ENCODE measurements at places on chromosomes 5 and 9.

DNA sequence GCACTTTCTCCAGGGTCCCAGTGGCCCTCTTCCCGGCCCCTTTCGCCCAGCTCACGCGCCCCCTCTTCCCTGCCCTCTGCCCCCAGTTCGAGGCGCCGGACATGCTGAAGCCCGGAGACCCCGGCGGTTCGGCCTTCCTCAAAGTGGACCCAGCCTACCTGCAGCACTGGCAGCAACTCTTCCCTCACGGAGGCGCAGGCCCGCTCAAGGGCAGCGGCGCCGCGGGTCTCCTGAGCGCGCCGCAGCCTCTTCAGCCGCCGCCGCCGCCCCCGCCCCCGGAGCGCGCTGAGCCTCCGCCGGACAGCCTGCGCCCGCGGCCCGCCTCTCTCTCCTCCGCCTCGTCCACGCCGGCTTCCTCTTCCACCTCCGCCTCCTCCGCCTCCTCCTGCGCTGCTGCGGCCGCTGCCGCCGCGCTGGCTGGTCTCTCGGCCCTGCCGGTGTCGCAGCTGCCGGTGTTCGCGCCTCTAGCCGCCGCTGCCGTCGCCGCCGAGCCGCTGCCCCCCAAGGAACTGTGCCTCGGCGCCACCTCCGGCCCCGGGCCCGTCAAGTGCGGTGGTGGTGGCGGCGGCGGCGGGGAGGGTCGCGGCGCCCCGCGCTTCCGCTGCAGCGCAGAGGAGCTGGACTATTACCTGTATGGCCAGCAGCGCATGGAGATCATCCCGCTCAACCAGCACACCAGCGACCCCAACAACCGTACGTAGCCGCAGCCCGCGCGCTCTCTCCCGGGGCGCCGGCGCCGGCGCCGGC, 1.0 kb downstream of the PRDM6 start:
- no peak for DNase-seq

DNA sequence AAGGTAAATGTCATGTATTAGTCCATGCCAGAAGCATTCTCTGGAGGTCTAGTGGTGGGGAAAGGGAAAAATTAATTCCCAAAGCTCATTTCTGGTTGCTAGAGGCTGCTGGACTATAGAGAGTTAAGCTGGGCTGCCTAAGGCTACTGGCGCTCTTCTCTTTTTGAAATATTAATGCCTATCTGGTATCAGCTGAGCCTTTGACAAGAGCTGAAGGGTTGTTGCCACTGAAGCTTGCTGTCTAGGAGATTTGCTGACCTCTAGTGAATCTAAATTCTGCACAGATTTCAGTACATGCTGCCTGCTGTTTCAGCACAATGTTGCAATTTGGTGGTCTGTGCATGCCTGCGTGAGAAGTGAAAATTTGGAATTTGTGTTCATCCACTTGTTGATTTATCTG, 29.1 kb upstream of the PLCXD3 start:
- no peak for DNase-seq

- no peak for DNase-seq
Observed at GRCh38 chr5:111398013-111398412, 114.3 kb downstream of the STARD4 start.

DNA sequence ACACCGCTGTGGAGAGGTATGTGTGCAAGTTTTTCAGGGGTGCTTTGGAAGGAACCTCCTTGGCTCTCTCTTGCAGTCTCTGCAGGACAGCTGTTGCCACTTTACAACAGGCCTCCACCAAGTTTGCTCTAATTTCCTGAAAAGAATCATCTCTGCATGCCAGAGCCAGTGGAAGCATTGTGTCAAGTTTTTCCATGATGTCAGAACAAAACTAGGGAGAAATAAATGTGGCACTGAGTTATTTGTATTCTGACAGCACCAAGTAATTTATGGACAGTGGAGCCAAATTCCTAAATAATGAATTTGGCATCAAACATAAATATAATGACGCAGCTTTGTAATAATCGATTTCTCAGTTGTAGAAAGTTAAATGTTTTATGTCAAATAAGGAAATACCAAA, 146.9 kb downstream of the KIAA0825 start:
- no peak for DNase-seq

DNA sequence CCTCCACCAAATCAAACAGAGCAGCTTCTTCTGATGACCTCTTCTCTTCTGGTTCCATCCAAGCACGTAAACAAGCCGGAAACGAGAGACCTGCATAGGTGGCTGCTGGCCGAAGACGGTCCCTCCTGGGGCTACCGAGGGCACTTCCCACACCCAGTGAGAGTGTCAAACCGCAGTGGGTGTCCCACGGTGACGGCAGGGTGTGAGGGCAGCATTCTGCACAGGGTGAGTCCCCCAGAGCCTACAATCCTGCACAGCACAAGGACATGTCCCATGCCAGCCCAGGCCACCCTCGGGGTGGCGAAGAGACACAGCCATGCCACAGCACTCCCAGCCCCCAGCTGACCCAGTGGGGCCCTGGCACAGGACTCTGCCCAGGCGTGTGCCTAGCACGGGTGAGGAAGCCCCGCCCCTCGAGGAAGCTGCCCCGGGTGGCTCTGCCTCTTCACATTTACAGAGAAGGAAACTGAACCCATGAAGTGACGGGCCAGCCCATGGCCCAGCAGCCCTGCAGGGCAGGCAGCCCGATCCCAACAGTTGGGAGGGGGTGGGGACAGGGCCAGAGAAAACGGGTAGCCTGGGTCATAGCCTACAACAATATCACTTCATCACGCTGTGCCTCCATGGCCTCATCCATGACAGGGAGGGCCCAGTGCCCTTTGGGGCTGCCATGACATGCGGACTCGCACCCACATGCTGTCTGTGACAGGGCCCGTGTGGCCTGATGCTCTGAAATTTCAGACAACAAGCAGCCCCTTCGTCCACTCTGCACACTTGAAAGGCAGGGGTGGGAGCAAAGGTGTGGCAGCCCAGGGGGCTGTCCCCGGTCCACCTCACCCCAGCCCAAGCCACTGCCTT, 43.2 kb downstream of the SEMA4D start:
- peak; percentile 58 for DNase-seq

GRCh38 chr9:131628459-131629225, 83.3 kb downstream of the PRRT1B start:
- DNase-seq, result no peak

- DNase-seq, result peak; percentile 89
Observed at GRCh38 chr5:90134892-90135291, 274.7 kb downstream of the CETN3 start.

DNA sequence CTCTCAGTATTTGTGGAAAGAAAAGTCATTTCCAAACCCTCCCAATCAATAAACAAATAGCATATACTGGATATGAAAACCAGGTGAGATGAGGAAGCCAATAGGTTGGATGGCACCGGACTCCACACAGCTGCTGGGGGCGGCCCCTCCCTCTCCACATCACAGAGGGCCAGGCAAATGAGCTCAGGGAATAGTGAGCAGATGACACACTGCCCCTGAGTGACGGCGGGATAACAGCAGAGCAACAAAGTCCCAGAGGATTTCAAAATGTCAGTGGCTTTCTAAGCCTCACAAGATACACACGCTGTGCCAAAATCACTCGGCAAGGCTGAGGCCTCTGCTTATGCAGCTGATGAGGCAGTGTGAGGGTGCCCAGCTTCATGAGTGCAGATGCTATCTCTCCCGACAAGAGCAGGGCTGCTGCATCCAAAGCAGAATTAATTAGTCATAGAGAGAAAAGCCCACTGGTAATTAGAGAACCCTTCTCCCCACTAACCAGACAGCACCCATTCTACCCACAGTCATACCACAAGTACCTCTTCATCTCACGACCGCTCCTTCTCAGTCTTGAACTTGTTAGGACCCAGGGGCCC, 235.0 kb upstream of the NFIL3 start:
- no peak for DNase-seq

DNA sequence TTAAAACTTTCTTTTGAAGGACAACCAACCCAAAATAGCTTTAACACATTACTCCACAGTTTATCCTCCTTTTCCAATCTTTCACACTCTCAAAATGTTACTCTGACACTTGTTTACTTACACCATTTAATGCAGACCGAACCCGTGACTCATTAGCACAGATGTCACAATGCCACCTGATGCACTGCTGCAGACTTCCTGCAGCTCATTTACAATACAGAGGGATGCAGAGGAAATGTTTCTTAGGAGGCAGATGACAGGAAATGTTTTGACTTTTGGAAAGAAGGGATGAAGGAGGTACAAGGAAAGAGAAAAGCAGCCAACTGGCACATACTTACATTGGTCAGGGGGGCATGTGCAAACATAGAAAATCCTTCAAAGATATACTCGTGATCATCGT, 39.0 kb downstream of the DROSHA start:
- no peak for DNase-seq

DNA sequence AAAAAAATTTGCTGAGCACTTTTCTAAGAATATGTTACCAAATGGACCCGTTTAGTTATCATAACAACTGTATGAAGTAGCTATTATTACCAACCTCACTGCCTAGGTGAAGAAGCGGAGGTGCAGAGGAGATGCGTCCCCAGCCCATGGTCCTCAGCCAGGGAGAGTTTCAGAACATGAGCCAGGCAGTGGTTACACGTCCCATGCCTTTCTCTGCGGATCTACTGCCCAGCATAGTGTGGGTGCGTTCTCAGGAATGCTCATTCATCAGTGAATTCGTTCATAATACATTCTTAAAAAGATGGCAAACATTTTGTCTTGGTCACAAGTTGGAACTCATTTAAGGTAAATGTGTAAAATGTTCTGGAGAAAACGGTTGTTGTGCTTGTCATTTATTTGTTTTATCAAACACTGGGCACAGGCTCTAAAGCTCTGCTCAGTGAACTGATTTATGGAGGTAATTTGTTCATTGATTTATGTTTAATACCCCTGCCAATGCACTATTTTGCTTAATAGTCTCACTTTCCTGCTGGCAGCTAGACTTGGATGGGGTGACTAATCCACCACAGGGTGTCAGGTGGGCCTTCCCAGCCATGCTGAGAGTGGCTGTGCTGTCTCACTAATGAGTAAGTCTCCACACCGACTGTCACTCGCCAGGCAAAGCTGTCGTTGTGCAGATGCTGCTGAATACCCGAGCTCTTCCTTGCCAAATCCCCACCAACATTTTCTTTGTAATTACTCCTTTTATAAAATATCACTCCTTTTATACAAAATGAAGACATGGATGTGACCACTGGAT, 248.8 kb downstream of the TENT4A start:
- DNase-seq, result no peak

GRCh38 chr9:125485471-125486151, 221.4 kb downstream of the MAPKAP1 start:
- no peak for DNase-seq

DNA sequence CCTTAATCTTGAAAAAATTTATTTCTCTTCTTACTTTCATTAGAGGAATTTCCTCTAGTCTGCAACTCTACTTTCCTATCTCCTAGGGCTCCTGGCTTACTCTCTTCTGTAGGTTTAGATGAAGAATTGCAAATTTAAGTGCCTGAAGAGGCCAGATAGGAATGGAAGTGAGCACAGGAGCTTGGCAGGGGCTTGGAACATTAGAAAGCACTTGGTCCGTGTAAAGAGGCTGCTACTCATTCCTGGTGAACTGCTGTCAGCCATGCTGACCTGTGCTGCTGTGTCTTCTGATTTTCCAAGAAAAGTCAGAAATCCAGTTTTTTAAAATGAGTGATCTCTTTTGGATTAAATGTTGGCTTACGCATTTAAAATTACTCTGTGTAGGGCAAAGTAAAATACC, 210.9 kb upstream of the CLINT1 start:
- no peak for DNase-seq

DNA sequence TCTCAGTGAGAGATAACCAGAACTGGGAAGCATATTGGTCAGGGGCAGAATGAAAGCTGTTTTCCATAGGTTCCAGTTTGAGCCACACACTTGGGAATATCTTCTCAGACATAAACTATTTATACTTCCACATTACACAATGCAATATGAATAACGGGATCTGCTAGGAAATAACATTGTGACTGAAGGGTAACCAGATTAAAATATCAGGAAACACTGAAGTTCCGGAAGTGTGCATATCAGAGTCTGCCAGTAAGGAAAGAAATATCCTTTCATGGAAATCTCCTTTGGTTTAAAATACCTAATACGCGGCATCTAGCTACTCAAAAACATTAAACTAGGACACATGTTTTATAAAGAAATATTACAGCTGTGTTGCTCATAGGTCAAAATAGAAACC, 56.3 kb downstream of the ST8SIA4 start:
- DNase-seq, result no peak

GRCh38 chr9:95989297-95989696, 113.8 kb downstream of the ERCC6L2 start:
- DNase-seq, result no peak

DNA sequence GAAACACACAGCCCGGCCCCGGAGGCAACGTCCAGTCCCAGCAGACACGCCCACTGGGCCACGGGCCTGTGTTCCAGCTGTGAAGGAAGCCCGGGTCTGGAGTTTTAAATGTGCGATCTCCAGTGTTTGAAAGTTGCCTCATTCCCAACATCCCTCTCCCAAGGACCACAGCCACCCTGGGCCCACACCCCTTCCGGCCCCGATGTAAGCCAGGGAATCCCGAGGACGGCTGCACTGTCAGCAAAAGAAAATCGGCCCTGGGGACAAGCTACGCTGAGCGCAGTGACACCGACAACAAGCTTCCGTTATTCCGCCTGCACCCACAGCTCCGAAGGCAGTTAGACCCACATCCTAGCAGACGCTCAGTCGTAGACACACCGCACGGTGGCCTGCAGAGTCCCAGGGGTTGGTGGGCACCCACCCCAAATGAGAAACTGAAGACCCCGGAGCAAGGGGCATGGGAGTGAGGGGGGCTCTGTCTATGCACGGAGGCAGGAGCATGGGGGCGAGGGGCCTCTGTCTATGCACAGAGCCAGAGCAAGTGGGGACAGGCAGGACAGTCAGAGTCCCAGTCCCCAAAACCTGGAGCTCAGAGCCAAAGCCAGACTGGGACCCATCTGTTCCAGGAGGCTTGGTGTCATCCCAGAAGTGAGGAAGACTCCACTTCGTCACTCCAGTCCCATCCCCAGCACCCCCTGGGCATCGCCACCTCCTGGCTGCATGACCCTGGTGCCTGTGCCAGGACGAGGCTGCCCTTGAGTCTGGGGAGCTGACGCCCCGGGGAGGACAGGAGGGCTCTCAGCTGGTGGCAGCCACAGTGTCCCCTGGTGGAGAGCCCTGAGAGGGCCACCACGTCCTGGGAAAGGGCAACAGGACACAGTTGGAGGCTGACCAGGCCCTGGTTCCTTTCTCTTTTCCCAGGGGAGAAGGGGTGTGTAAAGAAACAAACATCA, 23.4 kb downstream of the GLT6D1 start:
- DNase-seq, result no peak

DNA sequence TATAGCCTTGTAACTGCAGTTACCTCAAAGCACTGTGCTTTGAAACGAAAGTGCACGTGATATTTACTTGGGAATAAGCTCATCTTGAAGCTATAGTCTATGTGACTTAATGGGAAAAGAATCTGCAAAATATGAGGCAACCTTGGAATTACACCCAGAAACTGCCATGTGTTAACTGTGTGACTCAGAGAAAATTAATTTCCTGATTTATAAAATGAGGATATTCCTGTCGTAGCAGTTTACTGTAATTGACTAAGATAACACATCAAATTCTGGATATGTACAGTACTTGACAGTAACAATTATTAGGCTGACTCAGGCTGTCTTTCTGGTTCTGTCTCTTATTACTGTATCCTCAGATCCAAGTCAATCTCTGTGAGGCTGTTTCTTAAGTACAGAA, 1079.9 kb upstream of the ACO1 start:
- no peak for DNase-seq

Data from posterior cingulate gyrus (tissue), 11 donors.